Eye (tissue), 1 donor: ENCODE measurements at places on chromosomes 1 and 21.

GRCh38 chr1:53588053-53588779 lies 129.0 kb downstream of the DMRTB1 start:
- no peak for DNase-seq

DNA sequence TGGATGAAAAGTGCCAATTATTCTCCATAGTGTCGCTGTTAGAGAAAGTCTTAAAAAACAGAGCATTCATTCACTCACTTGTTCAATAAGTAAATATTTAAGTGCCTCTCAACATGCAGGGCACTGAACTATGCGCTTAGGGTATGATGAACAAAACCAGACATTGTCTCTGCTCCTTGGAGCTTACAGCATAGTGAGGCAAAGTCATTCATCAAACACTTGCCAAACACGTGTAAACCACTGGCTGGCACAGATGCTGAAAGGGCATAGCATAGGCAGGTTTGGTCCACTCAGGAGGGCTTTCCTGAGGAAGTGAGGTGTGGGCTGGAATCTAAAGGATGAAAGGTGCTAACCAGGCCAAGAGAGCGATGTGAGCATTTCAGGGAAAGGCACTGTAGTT lies 27.6 kb upstream of the RD3 start:
- DNase-seq, result no peak

GRCh38 chr1:201898240-201898894 lies 9.7 kb downstream of the SHISA4 start:
- no peak for DNase-seq

- DNase-seq, result no peak
Measured at GRCh38 chr1:26278724-26279455, 996 bp upstream of the SH3BGRL3 start.

- DNase-seq, result no peak
Measured at GRCh38 chr1:223000632-223001031, 142.4 kb downstream of the TLR5 start.

DNA sequence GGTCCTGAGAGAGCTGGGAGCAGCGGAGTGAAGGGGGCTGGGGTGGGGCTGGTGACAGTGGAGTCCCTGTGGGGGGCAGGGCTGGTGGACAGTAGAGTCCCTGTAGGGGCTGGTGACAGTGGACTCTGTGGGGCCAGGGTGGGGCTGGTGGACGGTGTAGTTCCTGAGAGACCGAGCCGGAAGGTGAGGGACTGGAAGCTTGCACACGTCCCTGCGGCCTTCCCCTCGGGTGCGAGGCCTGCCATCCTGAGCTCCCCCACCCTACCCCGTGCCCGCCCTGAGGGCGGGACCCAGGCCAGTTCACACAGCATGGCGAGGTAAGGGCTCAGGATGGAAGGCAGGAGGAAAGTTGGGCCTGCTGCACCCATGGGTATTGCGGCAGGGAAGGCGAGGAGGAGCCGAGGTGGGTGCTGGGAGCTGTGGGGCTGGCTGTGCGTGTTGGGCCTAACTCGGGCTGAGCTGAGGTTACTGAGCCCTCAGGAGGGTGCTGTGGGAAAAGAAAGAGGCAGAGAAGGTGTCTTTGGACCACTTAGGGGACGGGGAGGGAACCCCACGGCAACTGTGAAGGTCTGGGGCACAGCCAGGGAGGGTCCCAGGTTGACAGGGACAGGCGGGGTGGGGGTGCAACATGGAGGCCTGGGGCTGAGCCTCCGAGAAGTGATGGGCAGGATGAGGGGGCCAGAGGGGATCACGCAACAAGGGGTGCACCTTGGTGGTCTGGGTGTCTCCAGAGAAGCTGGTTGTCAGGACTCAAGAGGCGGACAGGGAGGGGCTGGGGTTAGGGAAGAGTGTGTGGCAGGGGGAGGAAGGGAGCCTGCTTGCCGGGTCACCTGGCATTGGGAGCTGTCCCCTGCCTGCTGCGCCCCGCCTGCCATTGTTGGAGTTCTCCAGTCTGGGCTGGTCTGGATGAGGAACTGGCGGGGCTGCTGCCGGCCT lies 60.8 kb downstream of the PRKCZ start:
- DNase-seq, result no peak

- peak; percentile 88 for DNase-seq
Measured at GRCh38 chr1:185156288-185156853, 382 bp downstream of the TRMT1L start.

DNA sequence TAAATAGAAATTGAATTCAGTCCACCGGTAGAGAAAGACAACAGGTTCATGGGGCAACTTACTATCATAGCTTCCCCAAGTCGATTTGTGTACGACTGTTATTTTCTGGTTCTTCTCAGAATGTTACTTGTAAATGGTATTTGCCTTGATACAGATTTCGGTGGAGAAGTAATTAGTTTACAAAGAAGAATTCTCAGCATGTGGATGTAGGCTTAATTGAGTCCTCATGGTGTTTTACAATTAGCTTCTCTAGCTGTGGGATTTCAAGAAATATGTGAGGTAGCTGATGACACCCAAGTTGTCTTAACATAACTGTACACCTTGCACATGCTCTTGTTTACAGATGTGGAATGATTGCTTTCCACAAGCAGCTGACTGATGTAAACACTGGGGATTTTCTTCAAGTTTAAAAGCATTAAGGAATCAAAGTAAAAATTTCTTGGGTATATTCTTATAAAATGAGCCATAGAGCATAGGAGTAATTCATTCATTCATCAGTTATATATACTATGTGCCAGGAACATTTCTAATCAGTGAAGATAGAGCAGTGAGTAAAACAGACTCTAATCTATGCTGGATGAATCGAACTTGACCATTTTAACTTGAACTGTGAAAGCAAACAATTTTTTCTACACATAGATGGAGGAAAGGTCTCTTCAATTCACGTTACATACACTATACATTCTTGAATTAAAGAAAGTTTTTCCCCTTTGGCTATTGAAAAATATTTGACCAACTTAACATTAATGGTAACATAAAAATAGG lies 1.4 kb downstream of the MACO1 start:
- no peak for DNase-seq

DNA sequence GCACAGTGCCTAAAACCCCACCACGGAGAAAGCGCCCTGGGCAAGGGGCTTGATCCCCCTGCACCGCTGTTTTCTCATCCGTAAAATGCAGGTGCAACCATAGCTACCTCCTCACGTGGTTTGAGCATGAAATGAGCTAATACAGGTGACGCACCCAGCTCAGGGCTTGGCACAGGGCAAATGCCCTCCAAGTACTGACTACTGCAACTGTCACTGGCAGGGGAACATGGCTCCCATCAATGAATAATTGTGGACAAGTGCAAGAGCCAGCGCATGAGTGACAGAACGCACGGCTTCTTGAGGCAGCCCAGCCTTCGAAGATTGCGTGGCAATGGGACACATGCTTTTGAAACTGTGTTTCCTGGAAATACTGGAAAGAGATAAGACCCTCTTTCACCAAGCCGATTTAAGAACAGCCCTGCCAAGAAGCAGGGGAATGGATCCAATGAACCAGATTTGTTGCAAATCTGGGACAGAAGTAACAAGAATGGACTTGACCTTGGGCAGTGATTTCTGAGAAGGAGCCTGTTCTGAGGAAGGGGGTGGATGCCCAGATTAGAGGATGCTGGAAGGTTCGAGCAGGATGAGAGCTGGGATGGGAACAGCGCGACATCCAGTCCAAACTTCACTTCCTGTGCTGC lies 92.8 kb upstream of the IFFO2 start:
- DNase-seq, result no peak

DNA sequence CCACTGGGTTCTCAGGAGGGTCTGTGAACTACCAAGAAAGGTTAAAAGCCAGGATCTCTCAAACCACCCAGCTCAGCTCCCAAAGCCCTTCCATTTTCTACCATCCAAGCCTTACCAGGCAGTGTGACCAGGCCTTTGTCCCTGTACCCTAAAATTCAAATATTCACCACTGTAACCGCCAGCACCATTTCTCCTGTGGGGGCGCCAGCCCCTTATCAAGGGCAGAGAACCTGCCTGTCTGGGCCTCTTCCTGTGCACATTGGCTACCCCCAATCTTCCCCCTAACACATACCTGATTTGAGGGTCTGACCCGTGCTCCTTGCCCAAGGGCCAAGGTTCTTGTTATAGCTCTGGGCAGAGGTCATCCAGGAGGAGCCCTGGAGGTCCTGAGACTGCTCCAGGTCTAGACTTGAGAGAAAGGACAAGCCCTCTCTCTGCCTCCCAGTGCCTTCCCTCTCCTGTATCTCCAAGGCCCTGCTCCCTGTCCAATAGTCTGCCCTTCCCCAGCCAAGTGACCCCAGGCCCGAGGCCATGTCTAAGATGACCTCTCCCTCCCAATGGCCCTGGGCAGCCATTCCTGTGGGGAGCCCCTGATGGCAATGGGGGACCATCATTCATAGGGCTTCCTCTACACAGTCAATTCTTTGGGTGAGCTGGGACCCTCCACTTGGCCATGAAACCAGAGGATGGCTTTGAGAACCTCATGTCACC lies 78.5 kb downstream of the FHAD1 start:
- DNase-seq, result no peak

DNA sequence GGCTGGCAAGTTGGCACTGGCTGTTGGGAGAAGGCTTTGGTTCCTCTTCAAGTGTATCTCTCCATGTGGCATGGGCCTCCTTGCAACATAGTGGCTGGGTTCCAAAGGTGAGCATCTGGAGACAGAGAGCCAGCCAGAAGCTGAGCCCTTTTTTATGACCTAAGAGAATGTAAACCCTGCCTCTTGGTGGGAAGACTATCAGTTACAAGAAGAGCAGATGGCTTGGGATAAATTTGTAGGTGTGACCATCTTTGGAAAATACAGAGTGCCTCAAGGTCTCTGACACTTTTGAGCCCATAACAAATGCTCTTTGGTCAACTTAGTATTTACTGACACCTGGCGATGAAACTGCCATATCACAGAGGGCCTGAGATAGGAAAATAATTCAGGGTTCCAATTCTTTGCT lies 31.4 kb upstream of the PRELP start:
- DNase-seq, result no peak

DNA sequence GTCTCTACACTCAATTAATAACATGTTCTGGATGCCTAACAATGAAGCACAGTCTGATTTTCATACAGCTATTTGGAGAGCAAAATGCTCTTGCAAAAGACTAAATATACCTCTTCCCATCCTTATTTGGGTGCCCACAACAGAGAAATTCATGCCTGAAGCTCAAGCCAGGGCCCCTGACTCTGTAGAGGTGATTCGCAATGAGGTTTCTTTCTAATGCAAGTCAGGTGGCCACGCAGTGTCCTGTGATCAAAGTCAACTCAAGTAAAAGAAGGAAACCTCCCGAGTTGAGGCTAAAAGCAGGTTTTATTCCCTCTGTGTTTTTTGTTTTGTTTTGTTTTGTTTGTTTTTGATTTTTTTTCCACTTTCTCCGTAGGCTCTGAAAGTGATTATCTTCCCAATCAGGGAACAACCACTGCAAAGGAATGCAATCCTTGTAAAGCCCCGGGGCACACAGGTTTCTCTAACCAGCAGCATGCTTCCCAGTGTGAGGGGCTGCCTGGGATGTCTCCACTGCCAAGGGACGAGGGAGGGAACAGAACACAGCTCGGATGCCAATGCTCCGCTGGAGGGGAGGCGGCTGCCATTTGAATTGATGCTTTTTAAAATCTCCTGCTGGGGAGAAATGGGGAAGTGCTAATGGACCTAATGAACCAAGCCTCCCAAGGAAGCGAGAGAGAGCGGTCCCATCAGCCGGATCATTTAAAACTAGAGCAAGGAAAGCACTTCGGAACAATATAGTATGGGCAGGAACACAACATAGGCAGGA lies 73.8 kb upstream of the SSX2IP start:
- DNase-seq, result peak; percentile 54

GRCh38 chr21:41494242-41494641 lies 13.7 kb downstream of the TMPRSS2 start:
- DNase-seq, result no peak

DNA sequence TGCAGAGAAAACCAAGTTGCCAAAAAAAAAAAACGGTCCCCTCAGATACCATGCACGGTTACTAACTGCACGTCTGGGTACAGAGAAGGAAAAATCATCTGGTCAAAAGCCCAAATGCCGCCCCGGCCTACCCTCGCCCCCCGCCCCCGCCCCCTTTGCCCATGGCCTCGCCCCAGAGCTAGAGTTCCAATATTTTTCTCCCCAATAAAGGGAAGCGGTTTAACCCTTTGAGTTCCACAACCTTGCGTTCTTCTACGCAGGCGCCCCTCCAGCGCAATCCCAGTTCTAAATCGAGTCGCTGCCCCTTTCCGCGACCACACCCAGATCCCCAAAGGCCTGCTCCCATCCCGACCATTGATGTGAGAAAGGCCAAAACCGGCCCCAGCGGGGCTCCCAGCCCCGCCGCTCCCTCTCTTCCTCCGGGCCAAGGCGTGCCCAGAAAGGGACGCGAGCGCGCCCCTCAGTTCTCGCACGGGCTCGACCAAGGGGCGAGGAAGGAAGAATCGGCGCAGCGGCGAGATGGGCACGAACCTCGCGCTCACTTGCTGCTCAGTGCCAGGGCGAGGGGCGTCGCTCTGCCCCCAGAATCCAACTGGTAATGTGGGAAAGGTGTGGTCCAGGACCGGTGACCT lies 797 bp downstream of the WDR47 start:
- peak; percentile 79 for DNase-seq

- DNase-seq, result peak; percentile 81
Measured at GRCh38 chr1:236058141-236058934, 6.6 kb downstream of the NID1 start.

GRCh38 chr1:152906023-152906565 lies 2.3 kb upstream of the IVL start:
- no peak for DNase-seq

DNA sequence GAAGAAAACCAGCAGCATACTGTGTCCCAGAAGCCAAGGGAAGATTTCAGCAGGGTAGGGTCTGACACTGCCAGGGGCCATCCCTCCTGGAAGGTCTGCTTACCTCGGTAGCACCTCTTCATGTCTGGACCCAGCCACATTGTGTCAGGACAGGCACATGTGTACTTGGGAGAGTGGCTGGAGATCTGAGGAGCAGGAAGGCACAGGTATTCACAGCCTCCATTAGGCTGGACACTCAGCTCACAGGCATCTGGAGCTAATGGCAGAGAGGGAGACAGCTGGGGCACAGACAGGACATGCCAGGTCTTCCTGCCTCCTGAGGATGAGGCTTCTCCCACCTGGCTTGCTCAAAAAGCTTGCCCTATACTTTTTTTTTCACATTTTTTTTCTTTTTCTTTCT lies 19.9 kb upstream of the MAGOH start:
- no peak for DNase-seq

- DNase-seq, result no peak
Measured at GRCh38 chr21:38809198-38809878, 3.6 kb downstream of the ETS2 start.

DNA sequence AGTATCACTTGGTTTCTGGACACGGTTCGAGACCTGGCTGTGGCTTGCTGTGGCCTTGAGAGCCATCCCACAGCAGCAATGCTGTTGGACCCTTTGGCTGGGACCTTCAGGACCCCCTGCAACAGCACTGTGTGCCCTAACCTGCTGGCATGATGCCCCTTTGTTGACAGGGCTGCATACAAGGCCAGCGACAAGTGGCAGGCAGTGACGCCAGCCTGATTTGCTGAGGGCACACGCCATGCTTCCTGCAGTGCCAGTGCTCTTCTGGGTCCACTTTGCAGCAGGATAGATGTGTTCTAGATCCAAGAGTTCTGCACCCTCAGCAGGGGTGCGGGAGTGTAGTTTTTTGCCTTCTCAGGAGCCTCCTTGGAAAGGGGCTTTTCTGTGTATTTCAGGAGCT lies 32.8 kb downstream of the COQ8A start:
- no peak for DNase-seq

- DNase-seq, result no peak
Measured at GRCh38 chr21:23223882-23224281, 2225.7 kb downstream of the NCAM2 start.
